HT1080 (cell line): ENCODE measurements at places on chromosomes 1 and 21.
A peak's percentile ranks its signal among the peaks of the same experiment; 100 is the strongest.

GRCh38 chr1:86155051-86155806 lies 1.3 kb downstream of the COL24A1 start:
- no peak for DNase-seq

- no peak for DNase-seq
Observed at GRCh38 chr1:27873671-27874384, 1.5 kb downstream of the THEMIS2 start.

GRCh38 chr1:245510144-245510543 lies 355.4 kb downstream of the KIF26B start:
- no peak for DNase-seq

DNA sequence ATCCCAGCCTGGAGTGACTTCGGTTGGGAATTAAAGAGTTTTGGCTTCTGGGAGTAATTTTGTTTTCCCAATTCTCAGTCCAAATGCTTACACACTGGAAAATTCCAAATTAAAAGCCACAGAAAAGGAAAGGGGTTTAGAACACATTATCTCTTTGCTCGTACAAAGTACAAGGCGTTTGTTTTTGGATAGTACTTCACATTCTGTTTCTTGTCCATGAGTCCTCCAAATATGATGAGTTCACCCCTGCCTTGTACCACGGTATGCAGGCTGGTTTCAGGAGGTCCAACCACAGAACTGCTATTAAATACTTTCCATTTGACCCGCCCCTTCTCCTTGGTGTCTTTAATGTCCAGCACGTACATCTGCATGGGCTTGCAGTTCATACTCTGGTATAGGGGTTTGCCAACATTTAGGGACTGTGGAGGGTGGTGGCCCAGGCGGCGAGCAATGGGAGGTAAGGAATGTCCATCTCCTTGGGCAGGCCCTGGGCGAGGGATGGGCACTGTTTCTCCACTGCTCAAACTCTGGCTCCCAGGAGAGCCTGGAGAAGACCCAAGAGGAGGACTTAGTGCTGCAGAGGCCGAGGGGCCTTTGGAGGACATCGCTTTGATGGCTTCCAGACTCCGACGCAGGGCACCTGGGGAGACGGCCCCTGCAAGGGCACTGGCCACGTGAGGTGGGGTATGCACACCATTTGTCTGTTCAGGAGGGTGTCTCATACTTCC lies 13.7 kb upstream of the CPLANE2 start:
- DNase-seq = no peak

DNA sequence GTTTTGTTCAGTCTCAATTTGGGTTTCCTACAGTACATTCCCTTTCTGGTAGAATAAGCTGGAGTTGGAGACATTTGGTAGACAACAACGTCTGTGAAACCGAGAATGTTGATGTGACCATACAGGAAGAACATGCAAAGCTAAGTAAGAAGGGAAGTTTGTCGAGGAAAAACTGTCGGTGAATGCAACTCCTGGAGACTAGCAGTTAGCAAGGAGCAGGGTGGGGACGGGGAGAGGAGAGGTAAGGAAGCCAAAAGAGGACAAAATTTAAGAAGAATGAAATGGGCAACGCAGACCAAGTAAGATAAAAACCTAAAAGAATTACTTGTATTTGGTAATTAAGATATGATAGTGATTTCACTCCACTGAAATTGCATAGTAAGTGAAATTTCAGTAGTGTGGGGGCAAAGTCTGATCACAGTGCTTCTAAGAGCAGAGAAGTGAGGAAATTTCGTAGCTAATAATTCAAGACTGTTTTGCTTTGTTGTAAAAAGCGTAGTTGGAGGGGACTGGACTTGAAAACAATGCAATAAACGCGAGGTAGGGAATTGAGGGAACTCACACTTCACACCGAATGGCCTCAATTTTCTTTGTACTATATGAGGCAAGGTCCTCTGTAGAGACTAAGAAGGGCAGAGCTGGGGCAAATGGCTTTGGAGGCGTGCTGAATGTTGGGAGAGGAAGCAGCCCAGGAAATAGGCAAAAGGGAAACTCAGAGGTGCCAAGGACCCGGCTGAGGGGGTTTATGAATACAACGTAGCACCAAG lies 787 bp upstream of the GIPC2 start:
- DNase-seq = no peak

DNA sequence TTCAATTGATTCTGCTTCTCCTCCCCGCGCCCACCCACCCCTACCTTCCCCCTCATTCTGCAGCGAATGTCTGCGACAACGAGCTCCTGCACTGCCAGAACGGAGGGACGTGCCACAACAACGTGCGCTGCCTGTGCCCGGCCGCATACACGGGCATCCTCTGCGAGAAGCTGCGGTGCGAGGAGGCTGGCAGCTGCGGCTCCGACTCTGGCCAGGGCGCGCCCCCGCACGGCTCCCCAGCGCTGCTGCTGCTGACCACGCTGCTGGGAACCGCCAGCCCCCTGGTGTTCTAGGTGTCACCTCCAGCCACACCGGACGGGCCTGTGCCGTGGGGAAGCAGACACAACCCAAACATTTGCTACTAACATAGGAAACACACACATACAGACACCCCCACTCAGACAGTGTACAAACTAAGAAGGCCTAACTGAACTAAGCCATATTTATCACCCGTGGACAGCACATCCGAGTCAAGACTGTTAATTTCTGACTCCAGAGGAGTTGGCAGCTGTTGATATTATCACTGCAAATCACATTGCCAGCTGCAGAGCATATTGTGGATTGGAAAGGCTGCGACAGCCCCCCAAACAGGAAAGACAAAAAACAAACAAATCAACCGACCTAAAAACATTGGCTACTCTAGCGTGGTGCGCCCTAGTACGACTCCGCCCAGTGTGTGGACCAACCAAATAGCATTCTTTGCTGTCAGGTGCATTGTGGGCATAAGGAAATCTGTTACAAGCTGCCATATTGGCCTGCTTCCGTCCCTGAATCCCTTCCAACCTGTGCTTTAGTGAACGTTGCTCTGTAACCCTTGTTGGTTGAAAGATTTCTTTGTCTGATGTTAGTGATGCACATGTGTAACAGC lies 339.9 kb downstream of the NTNG1 start:
- no peak for DNase-seq

GRCh38 chr1:55257958-55258357 lies 42.8 kb upstream of the USP24 start:
- DNase-seq = no peak

- DNase-seq = no peak
Observed at GRCh38 chr1:117564227-117565075, 41.4 kb upstream of the TENT5C start.

- peak; percentile 13 for DNase-seq
Observed at GRCh38 chr1:53681977-53682685, 56.8 kb downstream of the GLIS1 start.

DNA sequence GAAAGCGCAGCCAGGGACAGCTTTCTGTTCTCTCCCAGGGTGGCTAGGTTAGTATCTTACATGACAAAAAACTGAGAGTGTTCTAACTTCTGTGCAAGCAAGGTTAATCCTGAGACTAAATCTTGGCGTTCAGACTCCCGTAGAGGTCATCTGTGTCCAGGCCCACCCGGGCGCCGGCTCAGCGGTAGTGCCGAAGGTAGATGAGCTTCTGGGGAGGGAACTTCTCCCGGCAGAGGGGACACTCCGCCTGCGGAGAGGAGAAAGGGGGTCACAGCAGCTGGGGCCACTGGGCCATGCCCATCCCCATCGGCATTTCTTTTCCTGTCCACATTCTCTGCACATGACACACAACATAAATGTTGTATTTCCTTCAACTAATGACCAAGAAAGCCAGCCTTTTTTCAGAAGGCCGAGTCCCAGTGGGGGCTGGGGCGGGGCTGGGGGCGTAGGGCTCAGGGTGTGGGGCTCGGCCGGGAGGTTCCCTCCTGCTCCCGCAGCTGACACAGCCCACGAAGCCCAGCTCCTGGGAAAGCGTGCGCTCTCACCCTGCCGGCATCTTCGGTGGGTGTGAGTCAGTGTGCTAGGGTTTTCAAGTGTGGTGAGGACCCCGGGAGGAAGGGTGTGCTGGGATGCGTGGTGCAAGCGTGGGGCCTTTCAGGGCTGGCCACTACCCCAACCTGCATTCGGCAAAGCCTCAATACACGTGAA lies 6.6 kb downstream of the PEX10 start:
- DNase-seq = peak; percentile 46

DNA sequence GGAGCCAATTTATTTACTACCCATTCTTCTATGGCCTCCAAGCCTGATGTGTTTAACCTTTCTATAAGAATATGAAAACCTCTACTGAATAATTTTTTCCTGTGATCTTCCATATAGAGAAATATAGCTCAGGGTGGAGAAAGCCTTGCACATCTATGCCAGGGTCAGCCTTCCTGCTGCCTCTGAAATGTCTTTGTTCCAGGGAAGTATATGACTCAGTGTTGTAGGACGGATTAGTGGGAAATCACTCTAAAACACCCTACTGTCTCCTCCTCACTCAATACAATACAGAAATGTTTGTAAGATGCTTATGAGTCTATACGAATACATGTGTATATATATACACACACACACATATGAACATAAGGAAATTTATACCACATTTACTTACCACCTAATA lies 1044.9 kb downstream of the BRINP3 start:
- peak; percentile 27 for DNase-seq

- DNase-seq = no peak
Observed at GRCh38 chr1:107795441-107795840, 169.5 kb downstream of the VAV3 start.

- no peak for DNase-seq
Observed at GRCh38 chr1:14748977-14749376, 150.5 kb downstream of the KAZN start.

- no peak for DNase-seq
Observed at GRCh38 chr1:65759516-65759915, 33.2 kb upstream of the PDE4B start.

DNA sequence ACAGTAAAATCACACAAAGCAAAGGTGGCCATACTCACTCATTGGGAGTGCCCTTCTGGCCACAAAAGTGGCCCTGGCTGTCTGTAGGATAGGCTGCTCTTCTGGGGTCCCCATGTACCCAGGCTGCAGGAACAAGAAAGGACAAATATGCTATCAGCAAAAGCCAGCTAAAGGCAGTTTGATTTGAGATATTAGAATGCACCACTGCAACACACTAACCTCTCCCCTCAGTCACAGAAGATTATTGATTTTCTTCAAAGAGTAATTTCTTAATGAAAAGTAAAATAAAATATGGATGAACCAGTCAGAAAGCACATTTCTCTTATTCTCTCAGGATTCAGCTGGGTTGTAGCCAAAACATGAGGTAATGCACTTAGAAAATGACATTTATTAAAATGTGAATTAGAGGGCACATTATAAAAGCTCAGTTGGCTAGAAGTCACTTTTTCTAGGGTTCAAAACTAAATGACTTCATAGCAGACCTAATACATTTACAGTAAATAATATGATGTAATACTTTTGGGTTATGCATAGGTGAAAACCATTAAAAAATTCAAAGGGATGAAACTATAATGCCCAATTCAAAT lies 140.8 kb downstream of the LHX8 start:
- DNase-seq = no peak

GRCh38 chr1:27100335-27101053 lies 54.4 kb downstream of the SLC9A1 start:
- DNase-seq = no peak

DNA sequence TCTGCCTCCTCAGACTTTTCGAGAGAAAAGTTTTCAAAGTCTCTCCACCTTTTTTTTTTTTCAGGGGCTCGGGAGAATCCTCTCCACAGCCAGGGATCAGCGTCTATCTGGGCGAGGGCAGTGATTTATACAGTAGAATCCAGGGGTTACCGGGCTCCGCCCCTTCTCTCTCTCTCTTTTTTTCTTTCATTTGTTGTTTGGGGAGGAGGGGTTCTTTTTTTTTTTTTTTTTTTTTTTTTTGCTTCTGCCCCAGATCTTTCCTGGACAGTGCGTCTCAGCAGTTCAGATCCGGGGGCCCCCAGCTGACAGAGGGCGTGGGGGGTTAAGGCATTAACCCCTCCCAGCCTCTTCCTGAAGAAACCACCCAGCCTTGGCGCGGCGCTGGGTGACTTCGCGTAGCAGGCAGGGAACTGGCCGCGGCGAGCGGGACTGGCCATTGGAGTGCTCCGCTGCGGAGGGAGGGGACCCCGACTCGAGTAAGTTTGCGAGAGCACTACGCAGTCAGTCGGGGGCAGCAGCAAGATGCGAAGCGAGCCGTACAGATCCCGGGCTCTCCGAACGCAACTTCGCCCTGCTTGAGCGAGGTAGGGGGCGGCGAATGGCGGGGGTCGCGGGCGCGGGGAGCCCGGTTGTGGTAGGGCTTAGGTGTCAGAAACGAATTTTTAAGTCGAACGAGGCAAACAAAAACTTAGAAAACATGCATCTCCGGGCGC lies at the start of gene S1PR1:
Gene S1PR1, plus strand, starts transcription at position 504 of the 713 bp plus-strand sequence. CDS start 1,966 bp downstream, outside the sequence.
- peak; percentile 81 for DNase-seq

DNA sequence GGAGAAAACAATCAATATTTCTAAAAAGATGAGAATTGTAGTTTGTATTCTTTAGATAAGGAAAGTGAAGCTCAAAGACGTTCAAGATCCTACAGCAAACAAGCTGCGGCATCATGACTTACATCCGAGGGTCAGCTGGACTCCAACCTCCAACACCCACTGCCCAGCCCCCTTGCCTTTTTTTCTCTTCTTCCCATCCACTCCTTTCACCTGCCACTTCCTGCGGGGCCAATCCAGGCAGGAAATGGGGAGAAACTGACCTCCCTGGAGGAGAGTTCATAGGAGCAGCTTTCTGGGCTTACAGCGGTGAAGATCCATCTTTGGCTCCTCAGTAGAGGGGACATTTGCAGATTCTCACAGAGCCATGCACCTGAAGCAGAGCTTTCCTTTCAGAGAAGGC lies 361.5 kb downstream of the PTPRU start:
- DNase-seq = no peak

DNA sequence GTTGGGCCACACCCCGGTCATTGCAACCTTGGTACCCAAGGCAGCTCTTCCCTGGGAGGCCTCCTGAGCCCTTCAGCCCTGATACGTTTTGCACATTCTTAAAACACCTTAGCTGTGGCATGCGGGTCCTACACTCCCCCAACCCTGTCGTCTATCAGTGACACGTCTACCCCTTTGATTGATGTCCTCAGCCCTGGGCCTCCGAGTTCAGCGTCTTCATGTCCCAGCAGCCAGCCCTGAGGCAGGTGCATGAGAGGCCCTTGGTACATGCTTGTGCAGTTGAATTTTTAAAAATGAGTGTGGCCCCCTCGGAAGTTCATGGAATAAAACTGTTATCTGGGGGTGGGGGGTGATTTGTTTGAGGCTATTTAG lies 38.9 kb upstream of the ADARB1 start:
- no peak for DNase-seq

DNA sequence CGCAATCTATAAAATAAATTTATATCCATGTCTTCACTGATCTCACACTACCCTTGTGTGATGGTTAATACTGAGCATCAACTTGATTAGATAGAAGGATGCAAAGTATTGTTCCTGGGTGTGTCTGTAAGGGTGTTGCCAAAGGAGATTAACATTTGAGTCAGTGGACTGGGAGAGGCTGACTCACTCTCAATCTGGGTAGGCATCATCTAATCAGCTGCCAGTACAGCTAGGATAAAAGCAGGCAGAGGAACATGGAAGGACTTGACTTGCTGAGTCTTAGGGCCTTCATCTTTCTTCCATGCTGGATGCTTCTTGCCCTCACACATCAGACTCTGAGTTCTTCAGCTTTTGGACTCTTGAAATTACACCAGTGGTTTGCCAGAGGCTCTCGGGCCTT lies 615.4 kb downstream of the AGBL4 start:
- DNase-seq = peak; percentile 51

- no peak for DNase-seq
Observed at GRCh38 chr1:64597113-64597512, 127.2 kb downstream of the CACHD1 start.
